ENCODE measurements at places on chromosomes 11 and 22.
A peak's percentile ranks its signal among the peaks of the same experiment; 100 is the strongest.

DNA sequence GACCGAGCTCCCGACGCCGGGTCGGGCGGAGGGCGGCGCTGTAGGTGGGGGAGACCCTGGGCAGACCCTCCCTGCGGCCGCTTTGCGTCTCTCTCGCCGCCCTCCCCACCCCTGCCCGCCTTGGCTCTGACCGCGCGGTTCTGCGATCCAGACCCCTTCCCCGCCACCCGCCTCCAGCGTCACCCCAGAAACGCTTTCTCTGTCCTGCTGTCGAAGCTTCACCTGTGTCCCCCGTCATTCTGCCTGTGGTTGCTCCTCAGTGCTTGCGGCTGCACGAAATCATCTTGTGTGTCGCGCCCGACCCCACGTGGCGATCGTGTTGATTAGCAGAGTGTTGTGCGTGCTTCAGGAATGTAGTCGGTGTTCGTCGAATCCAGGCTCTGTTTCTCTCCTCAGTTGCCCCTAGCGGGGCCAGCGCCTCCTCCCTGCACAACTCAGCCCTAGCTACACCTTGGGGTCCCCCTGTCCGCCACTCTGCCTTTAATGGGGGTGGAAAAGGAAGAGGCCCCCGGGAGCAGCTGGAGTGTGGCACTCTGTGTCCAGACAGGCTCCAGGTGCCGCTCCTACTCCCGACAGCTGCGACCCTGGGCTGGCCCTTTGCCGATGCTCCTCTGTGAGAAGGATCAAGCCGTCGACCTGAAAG is 851 bp downstream of the PTDSS2 start:
- peak; percentile 68 for DNase-seq

GRCh38 chr22:41991111-41991510 is 7.5 kb upstream of the WBP2NL start:
- DNase-seq: no peak

GRCh38 chr11:11589437-11589836 is 32.4 kb downstream of the GALNT18 start:
- DNase-seq: no peak

GRCh38 chr11:104122836-104123235 is 41.1 kb downstream of the PDGFD start:
- DNase-seq: no peak

- no peak for DNase-seq
These were observed 14.3 kb upstream of the P2RY2 start for GRCh38 chr11:73203790-73204189.

DNA sequence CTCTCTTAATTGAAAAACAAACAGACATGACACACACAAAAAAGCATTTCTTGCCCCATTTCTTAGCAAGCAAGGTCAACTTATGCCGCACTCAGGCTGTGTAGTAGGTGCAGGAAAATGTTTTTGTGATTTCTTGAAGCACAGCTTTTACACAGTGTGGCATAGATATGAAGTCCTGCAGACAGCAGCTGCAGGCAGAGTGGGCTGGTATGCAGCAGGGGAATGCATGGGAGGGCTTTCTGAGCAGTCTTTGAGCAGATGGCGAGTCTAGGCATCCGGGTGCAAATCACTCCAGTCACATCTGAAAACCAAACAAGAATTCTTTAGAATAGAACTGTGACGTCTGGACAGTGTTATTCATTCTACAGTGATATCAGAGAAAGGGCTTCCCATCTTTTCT is 87.5 kb downstream of the BLID start:
- no peak for DNase-seq

DNA sequence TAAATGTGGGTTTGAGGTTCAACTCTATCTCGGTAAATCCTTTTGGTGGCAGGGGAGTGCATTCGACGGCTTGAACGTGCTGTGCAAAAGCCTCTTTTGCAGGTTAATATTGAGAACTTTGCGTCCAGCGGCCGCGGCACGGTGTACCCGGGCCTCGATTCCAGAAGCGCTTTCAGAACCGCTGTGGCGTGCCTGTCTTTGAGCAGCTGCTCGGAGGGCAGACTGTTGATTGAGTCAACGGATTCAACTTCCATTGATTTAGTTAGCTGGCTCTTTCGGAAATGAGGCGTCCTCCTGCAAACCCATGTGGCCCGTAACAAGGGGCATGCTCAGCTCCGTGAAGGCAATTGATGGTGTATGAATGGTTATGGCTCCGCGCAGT is 1247.8 kb downstream of the BRD1 start:
- DNase-seq: no peak

DNA sequence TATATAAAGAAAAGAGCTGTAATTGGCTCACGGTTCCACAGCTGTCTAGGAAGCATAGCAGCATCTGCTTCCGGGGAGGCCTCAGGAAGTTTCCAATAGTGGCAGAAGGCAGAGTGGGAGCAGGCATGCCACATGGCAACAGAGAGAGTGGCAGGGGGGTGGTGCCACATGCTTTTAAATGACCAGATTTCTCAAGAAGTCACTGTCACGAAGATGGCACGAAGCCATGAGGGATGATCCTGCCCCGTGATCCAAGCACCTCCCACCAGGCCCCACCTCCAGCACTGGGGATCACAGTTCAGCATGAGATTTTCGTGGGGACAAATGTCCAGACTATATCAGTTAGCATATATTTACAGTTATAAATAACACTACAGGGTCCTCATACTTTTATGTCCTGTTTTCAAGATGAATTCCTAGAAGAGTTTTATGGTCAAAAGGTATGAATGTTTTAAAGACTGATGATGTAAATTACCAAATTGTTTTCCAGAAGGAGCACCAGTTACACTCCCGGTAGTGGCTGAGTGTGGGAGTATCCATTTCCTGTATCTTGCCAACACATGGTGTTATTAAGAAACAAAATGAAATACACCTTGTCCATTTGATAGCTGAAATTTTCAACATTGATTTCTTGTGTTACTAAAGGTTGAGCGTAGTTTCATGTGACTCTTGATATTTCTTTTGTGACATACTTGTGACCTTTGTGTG is 19.2 kb downstream of the FAM118A start:
- no peak for DNase-seq

DNA sequence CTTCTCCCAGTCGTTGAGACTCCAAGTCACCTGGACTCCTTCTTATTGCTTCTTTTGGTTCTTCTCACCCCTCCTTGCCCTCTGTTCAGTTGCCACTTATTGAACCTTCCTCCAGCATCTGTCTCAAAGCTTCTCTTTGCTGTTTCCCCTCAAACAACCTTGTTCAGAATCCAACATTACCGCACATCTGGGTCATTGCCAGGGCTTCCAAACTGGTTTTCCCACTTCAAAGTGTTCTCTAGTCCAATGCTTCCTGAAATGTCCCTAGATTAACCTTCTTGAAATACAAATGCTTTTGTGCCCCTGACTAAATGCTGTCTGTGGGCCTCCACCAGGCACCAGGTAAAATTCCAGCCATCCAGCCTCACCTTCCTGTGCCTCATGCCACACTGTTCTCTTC is 100.8 kb upstream of the TTC12 start:
- DNase-seq: no peak

GRCh38 chr11:80846442-80846841 is 1405.6 kb upstream of the TENM4 start:
- DNase-seq: no peak

Data from H54 (cell line).